ENCODE measurements at places on chromosomes 3 and 15.

GRCh38 chr3:197877902-197878301 is 72.1 kb upstream of the RPL35A start:
- DNase-seq, result no peak

- no peak for DNase-seq
These were observed 1293.0 kb upstream of the EPHA6 start for GRCh38 chr3:95521396-95521795.

DNA sequence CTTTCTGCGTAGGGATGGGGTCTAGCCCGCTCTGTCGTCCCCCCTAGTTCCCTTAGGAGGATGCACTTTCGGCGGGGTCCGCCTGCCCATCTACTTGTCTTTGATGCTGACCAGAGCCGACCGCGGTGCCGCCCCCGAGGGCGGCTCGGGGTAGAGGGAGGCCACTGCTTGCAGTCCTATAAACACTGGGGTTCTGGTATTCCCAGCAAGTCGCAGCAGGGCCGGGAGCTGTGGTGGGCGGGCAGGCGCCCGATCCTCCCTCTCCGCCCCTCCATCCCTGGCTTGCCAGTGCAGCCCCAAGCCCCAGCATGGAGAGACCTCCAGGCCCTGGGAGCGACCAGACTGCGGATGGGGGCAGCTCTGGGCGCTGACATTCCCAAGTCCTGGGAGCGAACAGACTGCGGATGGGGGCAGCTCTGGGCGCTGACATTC is 830 bp downstream of the SEMA4B start:
- DNase-seq, result no peak

DNA sequence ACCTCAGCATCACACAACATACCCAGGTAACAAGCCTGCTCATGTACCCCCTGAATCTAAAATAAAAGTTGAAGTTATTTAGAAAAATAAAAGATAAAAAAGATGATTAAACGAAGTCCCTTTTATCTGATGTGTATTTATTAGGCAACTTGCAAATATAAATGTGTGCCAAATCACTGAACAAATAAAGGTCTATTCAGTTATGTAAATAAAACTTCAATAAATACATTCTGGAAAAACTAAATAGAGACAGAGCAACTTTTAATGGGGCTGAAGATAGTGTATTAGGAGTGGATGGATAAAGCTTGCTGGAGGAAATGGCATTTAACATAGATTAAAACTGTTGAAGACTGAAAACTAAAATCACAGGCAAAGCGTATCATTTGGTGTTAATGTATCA is 678.0 kb upstream of the GRM7 start:
- no peak for DNase-seq

- DNase-seq, result no peak
These were observed 120.0 kb upstream of the ATP11B start for GRCh38 chr3:182673336-182673735.

DNA sequence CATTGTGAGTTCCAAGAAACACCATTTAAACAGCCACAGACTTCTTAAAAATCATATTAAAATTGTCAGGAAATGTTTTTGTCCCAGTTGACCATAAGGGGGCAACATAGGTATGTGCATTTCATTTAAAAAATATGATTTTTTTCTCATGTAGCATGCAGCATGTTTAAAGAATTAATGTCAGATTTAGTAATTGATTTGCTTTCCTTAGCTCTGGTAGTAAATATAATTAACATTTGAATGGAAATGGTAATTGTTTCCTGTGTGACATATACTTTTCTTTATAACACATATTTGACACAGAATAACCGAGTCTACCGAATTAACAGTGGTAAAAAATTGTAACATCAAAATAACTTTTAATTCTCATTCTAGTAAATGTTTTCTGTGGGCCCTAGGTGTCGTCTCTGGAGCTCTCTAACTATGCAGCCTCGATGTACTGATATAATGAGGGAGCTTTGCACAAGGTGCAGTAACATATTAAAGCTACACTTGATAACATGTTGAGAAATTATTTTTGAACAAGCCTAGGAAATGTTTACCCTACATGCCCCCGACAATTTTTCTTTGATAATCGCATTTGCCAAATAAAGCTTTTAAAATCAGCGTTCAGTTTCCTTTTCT is 34.9 kb downstream of the NXPE3 start:
- no peak for DNase-seq

DNA sequence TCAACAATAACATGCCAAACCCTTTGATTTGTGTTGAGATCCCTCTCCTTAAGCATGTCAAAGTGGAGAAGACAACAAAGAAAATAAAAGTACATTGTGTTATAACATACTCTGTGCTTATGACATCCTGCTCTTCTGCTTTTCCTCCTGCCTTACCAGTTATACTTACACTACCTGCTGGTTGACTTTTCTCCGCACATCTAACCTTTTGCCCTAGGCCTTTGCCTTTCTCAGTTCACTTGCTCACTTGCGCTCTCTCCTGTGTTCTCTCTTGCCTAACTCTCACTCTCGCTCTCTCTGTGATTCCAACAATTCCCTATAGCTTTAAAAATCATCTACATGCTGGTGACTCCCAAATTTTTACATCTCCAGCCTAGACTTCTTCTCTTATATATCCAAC is 5.7 kb downstream of the DNAH12 start:
- no peak for DNase-seq

- DNase-seq, result no peak
These were observed 128.9 kb downstream of the MEGF11 start for GRCh38 chr15:66124651-66125050.

GRCh38 chr3:183360971-183361624 is 67.3 kb downstream of the MCF2L2 start:
- DNase-seq, result no peak

DNA sequence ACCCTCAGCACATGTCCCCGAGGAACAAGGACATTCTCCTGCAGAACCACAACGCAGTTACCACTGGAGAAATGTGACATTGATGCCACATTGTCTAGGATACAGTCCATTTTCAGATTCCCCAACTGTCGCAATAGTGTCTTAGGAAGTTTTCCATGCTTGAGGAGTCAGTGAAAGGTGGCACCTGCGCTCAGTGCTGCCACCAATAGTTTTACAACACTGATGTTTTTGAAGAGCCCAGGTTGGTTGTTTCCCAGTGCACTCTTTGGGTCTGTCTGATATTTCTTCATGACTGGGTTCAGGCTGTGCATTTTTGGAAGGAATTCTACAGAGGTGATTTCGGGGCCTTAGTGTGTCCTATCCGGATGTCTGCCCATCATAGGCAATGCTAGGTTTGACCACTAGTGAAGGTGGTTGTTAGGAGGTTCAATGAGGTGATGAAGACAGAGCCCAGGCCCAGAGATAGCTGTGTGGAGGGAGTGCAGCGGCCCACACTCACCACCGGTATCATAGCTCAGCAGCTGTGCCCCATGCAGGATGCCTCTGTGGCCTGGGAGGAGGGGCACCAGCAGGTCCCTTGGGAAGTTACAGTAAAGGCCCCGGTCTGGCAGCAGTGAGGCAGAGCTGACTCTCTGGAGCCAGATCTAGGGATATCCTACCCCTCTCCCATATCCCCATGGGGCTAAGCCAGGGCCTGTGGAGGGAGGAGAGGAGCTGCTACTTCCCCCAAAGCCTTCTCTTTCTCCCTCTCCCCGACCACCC is 96.6 kb downstream of the DNAJB8 start:
- no peak for DNase-seq

Data from stimulated activated CD4-positive, alpha-beta T cell treated with anti-CD3 and anti-CD28 coated beads, TNF-alpha, amount 100 ng/mL, for 48 hours (primary cell).